Hair follicle dermal papilla cell (primary cell): ENCODE measurements at places on chromosomes 5 and 9. TPM values are rescaled to one million over a fixed set of nuclear protein-coding genes. Genes with fewer than 3 reads are reported as not detected.

Gene GDF9
- 0.12 and 0.16 TPM in 2 replicates for total RNA-seq

Gene IRX2
- total RNA-seq = 28.6 and 29.6 TPM in 2 replicates

Gene CER1
- not detected in 2 replicates for total RNA-seq

Gene HCN1
- total RNA-seq = under 0.01 and 0.12 TPM in 2 replicates

Gene POU5F2
- total RNA-seq = 1.7 and 2.6 TPM in 2 replicates

Gene PRDM9
- not detected in 2 replicates for total RNA-seq

Gene CORO2A
- total RNA-seq = 0.49 and 0.73 TPM in 2 replicates

Gene SLF1
- 3.4 and 4.4 TPM in 2 replicates for total RNA-seq

Gene FAM151B
- 10.1 and 14.3 TPM in 2 replicates for total RNA-seq

Gene PAEP
- total RNA-seq = not detected in 2 replicates

Gene SHLD3
- total RNA-seq = 2.6 and 3.4 TPM in 2 replicates

Gene SIMC1
- total RNA-seq = 8.0 and 8.9 TPM in 2 replicates

Gene SCGB3A2
- not detected in 2 replicates for total RNA-seq

Gene IL17B
- total RNA-seq = not detected in 2 replicates

Gene RAB3C
- not detected in 2 replicates for total RNA-seq

Gene OGN
- 2.1 and 4.1 TPM in 2 replicates for total RNA-seq

Gene RALGDS
- 32.0 and 34.5 TPM in 2 replicates for total RNA-seq

Gene PCDHB8
- total RNA-seq = 1.2 and 1.5 TPM in 2 replicates

Gene TRAF2
- total RNA-seq = 6.6 and 6.8 TPM in 2 replicates

Gene PCDHGB3
- total RNA-seq = 6.8 and 7.7 TPM in 2 replicates

Gene CYLC2
- total RNA-seq = not detected in 2 replicates

Gene SHC3
- total RNA-seq = 7.8 and 25.3 TPM in 2 replicates

Gene TGFBI
- total RNA-seq = 464 and 600 TPM in 2 replicates

Gene MARCHF11
- total RNA-seq = not detected in 2 replicates

Gene ROR2
- 26.4 and 31.5 TPM in 2 replicates for total RNA-seq

Gene TERT
- not detected in 2 replicates for total RNA-seq

Gene SLC25A48
- total RNA-seq = not detected in 2 replicates

Gene ABO
- not detected in 2 replicates for total RNA-seq

Gene PLGRKT
- total RNA-seq = 8.0 and 9.9 TPM in 2 replicates

Gene PCDHA3
- total RNA-seq = 0.32 and 0.61 TPM in 2 replicates

Gene ADGRD2
- not detected in 2 replicates for total RNA-seq

Gene CEP72
- 1.5 and 2.1 TPM in 2 replicates for total RNA-seq

Gene DOLK
- total RNA-seq = 31.8 and 32.5 TPM in 2 replicates

Gene CAMK2A
- total RNA-seq = 0.65 and 0.73 TPM in 2 replicates

Gene SLC22A5
- 8.0 and 9.6 TPM in 2 replicates for total RNA-seq

Gene GPR21
- 0.49 and 1.1 TPM in 2 replicates for total RNA-seq

Gene KCNIP1
- total RNA-seq = 0.16 and 3.0 TPM in 2 replicates

Gene FAM221B
- not detected in 2 replicates for total RNA-seq

Gene PCDHB9
- total RNA-seq = 0.97 and 2.2 TPM in 2 replicates

Gene PDE6A
- total RNA-seq = not detected in 2 replicates

Gene MEF2C
- 30.8 and 34.6 TPM in 2 replicates for total RNA-seq

Gene HTR1A
- total RNA-seq = not detected in 2 replicates

Gene GFI1B
- total RNA-seq = not detected in 2 replicates

Gene ZNF484
- total RNA-seq = 16.3 and 17.5 TPM in 2 replicates

Gene EIF4EBP3
- total RNA-seq = 1.5 and 3.4 TPM in 2 replicates

Gene MARCOL
- total RNA-seq = not detected in 2 replicates

Gene TRIM7
- total RNA-seq = 2.1 and 4.0 TPM in 2 replicates

Gene FAXDC2
- total RNA-seq = 8.1 and 10.0 TPM in 2 replicates

Gene OR1Q1
- total RNA-seq = 0.36 and 0.65 TPM in 2 replicates

Gene IFNK
- total RNA-seq = not detected in 2 replicates

Gene GALNT12
- 0.61 and 1.3 TPM in 2 replicates for total RNA-seq

Gene PPP2R2B
- total RNA-seq = under 0.01 TPM in 1 of 2 replicates, not detected in the other

Gene SPATA31C2
- not detected in 2 replicates for total RNA-seq
